ENCODE measurements at places on chromosomes 1 and 21.

- no peak for DNase-seq
Measured at GRCh38 chr1:168216171-168216570, 9.6 kb upstream of the SFT2D2 start.

GRCh38 chr1:184752656-184753055, 2.0 kb downstream of the EDEM3 start:
- no peak for DNase-seq

DNA sequence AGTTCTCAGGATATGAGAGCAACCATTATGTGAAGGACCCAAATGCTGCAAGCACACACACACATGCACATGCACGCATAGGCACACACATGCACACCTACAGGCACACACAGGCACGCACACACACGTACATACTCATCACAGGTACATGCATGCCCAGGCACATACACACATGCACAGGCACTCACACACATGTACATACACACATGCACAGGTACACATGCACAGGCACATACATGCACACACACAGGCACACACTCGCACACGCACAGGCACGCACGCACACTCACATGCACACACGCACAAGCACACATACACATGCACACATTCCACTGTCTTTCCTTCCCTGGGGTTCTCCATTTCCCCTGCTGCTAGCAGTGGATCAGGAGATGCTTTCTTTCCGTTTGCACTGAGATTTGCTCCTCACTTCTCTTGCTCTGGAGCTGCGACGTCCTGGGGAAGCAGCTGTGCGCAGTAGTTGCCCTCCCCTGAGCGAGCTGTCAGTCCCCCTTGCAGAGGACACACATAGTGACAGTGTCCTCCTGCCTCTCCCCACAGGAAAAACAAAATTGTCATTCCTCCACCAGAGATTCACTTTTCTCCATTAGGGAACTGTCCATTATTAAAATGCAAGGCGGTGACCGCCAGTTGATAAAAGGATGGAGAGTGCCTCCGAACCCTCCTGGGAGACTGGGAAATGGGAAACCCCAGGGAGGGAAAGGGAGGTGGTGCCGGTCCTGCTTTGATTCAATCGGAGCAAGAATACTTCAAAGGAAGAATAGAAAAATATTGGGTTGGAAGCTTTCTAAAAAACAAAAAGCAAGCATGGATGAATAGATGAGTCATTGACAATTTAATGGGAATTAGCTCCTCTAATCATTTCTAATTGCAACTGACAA, 69.5 kb downstream of the WDR4 start:
- no peak for DNase-seq

- no peak for DNase-seq
Measured at GRCh38 chr1:228825840-228826484, 90.7 kb downstream of the RHOU start.

DNA sequence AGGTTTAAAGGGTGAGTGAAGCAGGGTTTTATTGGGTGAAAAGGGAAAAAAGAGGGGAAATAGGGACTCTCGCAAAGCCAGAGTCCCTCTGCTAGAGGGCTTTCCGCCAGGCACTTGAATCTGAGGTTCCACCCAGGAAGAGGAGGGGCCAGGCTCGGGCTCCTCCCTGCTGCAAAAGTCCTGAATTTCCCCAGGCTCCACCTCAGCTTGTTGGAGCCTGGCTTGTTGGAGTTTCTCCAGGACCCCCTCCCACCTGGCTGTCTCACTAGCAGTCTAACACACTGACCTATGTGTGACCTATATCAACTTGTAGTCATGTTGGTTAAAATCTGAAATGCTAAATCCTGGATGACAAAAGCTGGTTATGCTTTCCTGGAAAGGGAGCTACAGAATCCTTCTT, 25.5 kb downstream of the GBP2 start:
- no peak for DNase-seq

DNA sequence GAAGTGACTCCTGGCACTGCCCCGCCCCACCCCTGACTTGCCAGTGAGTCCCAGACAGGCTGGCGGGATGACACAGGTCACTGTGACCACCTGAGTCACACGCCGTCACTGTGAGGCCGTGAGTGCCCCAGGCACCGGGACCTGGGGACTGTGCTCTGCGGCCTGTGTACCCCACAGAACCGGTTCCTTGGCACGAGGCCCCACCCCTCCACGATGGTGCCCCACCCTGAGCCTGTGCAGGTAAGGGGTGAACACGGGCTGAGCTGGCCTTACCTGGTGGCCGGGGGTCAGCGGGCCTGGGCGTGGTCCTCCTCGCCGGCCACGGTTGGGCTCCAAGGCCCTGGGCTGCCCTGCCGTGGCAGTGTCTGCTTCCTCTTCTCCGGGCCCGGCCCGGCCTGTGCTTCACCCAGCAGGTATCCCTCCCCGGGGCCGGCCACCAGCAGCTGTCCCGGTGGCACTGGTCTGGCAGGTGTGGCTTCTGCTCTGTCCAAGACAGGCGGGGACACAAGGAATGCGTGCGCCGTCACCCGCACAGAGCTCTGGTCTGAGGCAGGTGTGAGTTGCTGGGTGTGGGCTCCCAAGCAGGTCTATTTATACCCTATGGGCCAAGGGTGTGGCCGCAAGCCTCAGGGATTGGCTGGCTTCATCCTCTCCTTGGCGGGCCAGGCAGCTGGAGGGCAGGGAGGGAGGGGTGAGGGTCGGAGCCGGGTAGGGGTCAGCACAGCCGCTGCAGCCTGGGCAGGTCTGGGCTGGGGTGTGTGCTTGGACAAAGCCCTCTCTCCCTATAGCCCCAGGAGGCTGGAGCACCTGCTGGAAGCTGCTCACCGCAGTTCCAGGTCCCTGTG, at the start of gene RNF223:
Gene RNF223 (minus strand): TSS at position 564 of the 845 bp plus-strand sequence. CDS start 1,740 bp downstream, outside the sequence.
- DNase-seq = no peak

DNA sequence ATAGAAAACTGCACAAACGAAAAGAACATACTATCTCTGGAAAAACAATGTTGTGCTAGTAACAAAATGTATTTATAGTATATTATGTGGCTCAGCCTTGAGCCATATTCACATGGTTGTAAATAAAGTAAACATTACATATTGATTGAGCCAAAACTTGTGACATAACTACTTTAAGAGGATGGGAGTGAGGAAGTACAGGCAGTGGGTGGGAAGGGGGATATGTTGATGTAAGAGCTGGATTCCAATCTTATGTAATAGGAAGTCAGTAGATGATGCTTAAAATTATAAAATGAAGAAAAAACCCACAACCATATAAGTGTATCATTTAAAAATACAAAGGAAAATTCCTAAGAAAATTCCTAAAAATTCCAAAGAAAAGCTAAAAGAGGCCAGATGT, 42.7 kb downstream of the RHOU start:
- no peak for DNase-seq

- DNase-seq = no peak
Measured at GRCh38 chr21:17422931-17423330, 89.9 kb upstream of the CXADR start.

GRCh38 chr1:2353551-2354438, 37.6 kb downstream of the MORN1 start:
- no peak for DNase-seq

DNA sequence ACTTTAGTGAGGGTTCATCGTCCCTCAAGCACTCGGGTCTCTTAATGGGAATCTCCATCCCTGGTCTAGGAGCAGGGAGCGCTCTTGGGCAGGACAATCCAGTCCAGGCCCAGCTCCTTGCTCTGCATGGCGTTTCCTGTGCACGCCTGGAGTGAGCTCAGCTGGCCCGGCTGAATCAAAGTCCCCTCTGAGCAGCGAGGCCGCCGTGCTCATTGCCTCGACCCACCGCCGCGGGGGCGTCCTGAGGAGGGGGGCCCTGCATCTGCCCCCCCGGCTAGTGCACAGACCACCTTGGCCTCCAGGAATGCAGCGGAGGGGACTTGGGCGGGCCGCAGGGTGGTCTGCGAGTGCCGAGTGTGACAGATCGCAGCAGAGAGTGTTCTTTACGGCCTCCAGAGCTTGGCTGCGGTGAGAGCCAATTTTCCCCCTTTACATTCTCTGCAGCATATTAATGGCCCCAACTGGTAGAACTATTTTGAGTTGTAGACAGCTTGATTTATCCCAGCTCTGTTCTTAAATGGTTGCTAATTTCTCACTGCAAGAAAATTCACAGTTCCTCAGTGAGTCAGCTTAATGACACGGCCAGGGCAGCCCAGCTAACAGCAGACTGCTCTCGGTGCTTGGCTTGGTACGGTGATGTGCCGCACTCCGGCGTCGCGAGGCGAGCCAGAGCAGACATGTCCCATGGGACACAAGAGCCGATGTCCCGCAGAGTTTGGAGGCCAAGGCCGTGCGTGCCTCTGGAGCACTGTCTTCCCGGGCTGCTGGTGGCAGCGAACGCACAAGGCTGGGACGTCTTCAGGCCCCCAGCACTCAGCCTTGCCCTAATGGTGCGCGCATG, 39.8 kb downstream of the SNAP47 start:
- no peak for DNase-seq

DNA sequence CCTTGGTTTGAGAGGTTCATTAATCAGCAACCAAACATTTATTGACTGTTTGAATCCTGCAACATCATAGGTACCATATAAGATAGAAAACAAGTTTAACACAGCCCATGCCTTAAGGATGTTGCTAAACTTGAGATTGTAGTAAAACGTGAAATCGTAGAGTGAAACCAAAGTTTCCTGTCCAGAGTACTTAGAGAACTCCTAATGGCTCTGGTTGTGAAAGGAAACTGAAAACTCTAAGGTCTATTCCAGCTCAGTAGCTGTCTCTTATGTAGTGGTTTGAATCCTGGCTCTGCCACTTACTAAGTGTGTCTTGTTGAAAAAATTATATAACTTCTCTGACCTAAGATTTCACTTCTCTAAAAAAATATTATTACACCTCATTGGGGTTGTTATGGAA, 310.9 kb downstream of the NTNG1 start:
- no peak for DNase-seq

DNA sequence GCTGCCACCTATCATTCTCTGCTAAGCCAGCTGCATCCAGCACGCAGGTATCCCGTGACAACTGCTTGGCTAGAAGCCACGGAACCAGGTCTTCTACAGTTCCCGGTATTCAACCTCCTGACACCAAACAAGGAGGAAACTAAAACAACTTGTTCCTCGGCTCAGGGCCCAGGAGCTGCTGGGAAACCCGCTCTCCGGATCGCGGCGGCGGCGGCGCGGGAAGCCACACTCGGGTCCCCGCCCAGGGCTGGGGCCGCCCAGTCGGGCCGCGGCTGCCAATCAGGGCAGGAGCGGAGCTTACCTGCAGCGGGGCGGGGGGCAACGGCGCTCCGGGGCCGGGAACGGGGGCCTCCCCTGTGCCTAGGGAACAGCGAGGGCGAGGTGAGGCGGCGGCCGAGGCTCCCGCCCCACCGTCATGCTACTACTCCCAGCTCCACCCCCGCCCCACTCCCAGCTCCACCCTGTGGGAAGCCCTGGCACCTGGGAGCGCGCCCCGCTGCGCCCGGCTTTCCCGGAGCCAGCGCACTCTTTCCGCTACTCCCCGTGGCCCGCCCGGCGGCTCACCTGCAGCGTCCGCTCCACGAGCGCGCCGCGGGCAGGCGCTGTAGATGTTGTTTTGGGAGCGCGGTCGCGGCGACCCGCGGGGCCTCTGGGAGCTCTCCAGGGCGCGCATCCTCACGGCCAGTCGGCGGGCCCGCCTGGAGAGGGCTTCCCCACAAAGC, 12.1 kb downstream of the IL24 start:
- no peak for DNase-seq

DNA sequence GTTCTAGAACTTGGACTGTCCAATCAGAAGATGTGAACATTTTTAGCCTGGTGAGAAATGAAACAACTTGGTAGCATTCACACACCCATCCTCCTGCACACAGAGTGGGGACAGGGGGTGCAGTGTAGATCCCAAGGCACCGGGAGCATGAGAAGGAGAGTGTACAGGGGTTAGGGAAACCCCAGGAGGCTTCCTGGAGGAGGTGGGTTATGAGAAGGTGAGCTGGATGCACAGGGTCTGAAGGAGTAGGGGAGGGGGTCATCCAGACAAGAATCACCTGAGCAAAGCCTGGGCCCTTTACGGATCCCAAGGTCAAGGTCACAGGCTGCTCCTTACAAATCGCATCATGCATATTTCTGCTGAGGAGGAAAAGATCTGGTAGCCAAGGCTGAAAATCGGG, 117.5 kb upstream of the TMPRSS2 start:
- no peak for DNase-seq

DNA sequence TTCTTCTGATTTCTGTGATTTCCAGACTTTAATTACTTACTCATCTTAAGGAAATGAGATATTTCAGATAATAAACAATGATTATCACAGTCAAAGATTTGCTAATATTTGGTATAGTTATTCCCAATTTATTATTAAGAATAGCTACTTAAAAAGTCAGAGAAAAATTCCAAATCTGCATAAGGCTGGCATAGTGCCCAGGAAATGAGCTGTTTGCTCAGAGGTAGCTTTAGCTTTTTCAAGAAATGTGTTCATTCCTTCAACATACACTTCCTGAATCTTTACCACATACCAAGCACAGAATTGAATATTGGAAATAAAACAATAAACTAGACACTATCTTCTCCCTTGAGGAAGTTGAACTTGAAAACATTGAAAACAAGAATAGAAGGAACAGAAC, 44.3 kb upstream of the KCNK1 start:
- no peak for DNase-seq

DNA sequence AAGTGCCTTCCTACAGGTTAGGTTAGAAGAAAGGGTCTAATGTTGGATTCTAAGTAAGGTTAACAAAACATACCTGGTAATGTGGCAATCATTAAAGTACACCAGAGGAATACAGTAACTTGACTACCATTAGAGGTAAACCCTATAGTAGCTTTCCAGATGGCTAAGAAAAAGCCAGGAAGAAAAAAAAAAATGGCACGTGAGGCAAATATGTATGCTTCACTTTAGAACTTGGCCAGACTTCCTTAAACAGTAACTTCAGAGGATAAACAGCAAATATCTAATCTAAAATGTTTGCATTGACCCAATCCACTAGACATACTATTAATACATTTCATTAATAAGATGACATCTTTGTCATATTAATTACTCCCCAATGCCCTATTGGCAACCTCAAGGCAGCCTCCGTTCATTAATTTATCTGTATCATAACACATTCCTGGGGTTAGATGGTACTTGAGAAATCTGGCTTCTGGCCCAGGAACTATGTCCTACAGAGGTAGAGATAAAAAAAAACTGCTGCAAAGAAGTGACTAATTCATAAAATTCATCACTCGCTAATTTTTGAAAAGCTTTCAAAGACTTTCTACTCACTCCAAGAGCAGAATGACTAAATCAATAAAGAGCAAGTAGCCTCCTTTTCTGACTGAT, 5.8 kb downstream of the DCAF8 start:
- no peak for DNase-seq

All from occipital lobe (tissue), 3 donors.